BJ (cell line): ENCODE measurements at places on chromosomes 4 and X.

DNA sequence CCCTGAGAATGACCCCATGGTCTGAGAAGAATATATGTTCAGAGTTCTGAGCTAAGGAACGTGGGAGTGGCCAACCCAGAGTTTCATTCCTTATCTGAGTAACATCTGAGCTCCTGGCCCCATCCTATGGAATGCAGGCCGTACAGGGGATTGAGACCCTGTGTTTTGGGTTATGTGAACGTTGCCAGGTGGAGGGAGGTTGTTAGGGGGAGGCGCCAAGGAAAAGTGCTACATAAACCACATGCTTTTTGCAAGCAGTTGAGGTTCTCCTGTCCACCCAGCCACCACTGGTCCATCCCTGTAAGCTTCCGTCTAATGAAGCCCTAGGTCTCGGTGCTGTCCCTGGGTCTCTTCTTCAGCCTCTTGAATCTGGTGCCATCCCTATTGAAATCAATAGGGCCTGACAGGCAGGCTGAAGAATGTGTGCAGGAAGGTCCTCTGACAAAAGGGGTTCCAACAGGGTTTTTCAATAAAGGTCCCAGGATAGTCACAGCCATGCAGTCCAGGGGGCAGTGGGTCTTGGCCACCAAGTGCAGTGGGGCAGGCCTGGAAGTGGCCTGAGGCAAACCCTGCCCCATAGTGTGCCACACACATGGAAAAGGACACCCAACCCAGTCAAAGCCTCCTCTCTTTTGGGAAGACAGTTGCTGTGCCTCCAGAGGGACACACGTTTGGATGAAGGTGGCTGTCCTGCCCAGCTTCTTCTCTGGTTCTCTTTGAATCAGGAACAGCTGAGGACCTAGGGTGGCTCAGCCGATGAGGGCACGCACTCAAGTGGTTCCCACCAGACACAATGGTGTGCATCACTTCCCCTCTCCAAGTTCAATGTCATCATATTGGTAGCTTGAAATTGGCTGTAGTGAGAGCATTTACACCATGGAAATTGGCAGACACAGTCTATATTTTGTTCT, 53.5 kb downstream of the HTRA3 start:
- no peak for DNase-seq

- no peak for DNase-seq
Observed at GRCh38 chrX:49877397-49878101, 1.7 kb upstream of the USP27X start.

- DNase-seq: no peak
Observed at GRCh38 chrX:44415639-44416386, 72.3 kb upstream of the EFHC2 start.

DNA sequence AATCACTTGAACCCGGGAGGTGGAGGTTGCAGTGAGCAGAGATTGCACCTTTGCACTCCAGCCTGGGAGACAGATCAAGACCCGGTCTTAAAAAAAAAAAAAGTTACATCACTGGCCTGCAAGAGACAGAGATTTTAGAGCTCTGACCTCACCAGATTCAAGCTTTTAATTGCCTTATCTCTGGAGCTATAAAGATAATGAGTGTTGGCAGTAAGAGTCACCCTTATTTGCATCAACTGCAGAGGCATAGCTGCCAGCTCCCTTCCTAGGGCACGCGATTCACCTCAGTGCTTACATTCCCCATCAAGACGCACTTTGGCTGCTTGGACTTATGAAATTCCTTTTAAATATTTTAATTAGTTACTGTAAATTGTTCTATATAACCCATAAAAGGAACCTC, 12.5 kb upstream of the SPATA4 start:
- no peak for DNase-seq

GRCh38 chrX:107683124-107683895, 55.0 kb downstream of the PRPS1 start:
- DNase-seq: no peak

GRCh38 chr4:83096397-83096796, 18.1 kb downstream of the PLAC8 start:
- no peak for DNase-seq
